ENCODE measurements at places on chromosomes 2 and 18.

GRCh38 chr2:23393722-23394121 lies 8.7 kb downstream of the KLHL29 start:
- DNase-seq: no peak

- DNase-seq: no peak
Observed at GRCh38 chr2:158317642-158318041, 138.9 kb downstream of the CCDC148 start.

DNA sequence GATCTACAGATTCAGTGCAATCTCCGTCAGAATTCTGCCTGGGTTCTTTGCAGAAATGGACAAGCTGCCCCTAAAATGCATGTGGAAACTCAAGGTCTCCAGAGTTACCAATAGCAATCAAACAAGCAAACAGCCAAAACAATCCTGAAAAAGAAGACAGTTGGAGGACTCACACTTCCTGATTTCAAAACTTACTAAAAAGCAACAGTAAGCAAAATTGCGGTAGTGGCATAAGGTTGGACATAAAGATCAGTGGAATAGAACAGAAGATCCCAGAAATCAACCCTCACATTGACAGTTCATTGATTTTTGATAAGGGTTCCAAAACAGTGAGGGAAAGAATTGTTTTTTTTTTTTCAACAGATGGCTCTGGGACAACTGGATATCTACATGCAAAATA lies 59.7 kb downstream of the NPPC start:
- no peak for DNase-seq

GRCh38 chr2:168992026-168992425 lies 39.1 kb downstream of the ABCB11 start:
- DNase-seq: no peak

DNA sequence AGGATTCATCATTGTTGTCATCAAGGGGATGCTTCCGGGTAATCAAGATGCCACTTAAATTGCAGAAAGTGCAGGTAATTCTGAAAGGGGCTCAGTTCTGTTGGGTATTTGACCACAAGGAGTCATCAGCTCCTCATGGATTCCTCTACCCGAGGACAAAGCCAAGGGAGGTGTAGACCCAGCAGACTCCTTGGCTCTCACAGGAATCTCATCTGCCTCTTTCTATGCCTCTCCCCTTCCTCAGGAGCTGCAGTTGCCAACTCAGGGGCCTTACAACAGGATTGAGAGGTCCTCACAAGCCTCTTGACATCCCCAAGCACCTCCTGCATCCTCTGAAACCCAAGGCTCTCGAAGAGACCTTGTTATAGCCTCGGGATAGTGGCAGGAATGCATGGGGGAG lies 44.0 kb downstream of the ITGB6 start:
- no peak for DNase-seq

- DNase-seq: no peak
Observed at GRCh38 chr2:158921599-158922408, 46.6 kb upstream of the TANC1 start.

DNA sequence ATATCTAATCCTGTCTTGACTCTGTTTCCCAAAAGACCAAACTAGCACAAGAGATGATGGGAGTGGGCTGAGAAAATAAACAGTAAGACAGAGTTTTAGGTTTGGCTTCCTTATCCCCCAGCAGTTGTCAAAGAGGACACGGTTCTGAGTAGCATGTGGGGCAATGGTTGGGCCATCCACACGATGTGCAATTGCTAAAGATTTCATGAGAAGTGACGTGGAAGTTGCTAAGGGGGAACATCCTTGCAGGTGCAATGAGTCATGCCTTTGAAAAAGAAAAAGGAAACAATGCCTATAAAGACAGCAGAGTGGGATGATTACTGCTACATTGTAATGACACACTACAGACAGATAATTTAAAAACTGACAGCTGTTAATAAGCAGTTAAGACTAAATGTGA lies 1395.8 kb downstream of the LRP1B start:
- peak; percentile 5 for DNase-seq
